HFFc6 (cell line): ENCODE measurements at places on chromosomes 2 and 18.

DNA sequence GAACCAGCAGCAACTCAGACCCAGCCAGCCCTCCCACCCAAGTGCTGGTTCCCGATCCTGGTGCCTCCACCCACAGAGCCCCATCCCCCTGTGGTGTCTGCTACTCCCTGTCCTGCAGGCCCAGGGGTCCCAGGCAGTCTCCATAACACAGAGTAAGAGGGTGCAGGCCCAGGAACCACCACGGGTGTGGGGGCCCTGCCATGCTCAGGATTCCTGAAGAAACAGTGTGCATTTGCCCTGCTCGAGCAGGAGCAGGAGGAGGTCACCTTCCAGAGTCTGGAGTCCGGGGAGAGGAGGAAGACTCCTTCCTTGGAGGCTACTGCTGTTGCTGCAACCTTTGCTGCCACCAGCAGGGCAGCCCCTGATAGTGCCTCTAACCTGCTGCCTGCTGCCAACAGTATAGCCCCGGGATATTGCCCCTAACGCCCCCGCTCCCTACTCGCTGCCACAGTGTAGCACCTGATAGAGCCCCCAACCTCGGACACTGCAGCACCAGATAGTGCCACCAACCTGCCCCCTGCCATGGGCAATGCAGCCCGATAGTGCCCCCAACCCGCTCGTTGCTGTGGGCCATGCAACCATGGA lies 46.8 kb upstream of the ANKRD62 start:
- no peak for DNase-seq

DNA sequence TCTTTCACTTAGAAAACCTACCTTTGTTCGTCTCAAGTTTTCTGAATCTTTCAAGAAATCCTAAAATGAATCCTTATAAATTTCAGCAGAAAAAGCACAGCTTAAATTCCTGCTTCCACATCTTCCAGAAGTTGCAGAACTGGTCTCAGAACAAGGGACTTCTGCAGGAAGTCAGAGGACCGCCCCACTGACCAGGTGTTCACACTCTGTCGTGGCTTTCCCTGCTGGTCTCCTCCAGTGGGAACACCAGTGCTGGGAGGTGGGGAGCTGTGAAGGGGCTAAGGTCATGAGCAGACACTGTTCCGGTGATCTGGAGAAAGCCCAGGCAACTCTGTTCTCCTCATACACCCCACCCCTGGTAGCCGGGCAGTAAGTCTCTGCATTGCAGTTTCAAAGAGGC lies 3.5 kb downstream of the FAM110C start:
- DNase-seq, result no peak

DNA sequence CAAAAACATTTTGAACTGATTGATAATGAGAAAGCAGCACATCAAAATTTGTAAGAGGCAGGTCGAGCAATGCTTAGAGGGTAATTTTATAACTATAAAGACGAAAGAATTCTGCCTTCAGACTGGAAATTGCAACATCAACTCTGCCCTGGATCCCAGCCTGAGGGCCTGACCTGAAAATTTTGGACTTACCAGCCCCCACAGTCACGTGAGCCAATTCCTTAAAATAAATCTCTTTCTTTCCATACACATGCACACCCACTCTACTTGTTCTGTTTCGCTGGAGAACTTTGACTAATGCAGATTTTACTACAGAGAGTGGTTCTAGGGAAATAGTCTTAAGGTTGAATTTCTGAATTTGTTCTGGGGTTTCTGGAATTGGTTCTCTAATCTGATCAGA lies 14.6 kb upstream of the ACOXL start:
- DNase-seq, result no peak

DNA sequence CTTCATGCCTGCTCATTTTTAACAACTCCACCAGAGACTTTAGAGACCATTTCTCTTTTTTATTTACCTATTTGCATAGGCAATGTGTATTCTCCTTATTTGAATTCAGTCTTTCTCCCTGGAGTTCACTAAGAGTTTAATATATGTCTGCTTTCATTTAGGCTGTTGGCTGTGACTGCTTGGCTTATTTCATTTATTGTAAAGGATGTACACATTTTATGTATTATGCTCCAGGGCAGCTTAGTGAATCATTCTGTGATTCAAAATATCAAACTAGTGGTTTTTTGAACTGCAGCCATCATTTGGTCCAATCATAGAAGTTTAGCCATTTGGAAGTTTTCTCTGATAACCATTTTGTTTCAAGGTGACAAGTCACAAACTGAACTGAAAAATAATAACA lies 229.6 kb downstream of the LPIN1 start:
- no peak for DNase-seq

DNA sequence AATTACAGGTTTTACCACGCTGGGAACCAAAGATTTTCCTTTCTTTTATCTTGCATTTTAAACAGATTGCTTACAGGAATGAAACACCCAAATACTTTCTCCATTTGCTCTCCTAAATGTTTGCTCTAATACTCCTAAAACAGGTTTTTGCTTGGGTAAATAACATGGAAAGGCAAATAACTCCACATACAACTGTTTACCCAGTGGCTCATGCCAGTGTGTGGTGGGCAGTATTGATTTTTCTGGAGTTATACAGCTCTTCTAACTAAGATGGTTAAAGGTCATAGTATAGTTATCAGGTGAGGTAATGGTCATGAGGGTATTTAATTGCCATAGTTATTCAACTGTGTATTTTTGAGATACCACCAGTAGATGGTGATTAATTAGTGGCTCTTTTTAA lies 61.2 kb upstream of the RAB27B start:
- no peak for DNase-seq

- DNase-seq, result no peak
Observed at GRCh38 chr2:71671203-71671854, 218.0 kb downstream of the DYSF start.

- no peak for DNase-seq
Observed at GRCh38 chr2:207883002-207883780, 113.5 kb upstream of the FZD5 start.

- DNase-seq, result no peak
Observed at GRCh38 chr2:181357979-181358378, 99.2 kb upstream of the ITGA4 start.

DNA sequence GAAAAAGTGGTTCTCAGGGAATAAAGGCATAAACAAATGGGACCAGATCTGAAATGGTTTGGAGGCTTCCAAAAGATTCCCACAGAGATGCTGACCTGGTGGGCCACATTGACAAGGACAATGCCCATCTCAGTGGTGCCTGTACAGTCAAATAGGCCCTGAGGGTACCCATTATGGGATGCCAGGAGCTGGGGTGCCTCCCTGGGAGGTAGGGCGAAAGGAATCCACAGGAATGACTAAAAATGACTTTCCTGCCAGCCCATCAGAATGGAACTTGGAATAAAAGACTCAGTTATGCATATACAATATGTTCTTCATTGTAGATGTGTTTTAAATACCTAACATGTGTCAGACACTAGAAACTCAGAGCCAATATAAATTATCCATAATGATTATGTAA lies 248.5 kb downstream of the RNF144A start:
- DNase-seq, result no peak

- no peak for DNase-seq
Observed at GRCh38 chr2:72548081-72548764, 277.6 kb downstream of the EXOC6B start.
